ENCODE measurements at places on chromosomes 3 and 15. TPM values are rescaled to one million over a fixed set of nuclear protein-coding genes. Genes with fewer than 3 reads are reported as not detected.

DNA sequence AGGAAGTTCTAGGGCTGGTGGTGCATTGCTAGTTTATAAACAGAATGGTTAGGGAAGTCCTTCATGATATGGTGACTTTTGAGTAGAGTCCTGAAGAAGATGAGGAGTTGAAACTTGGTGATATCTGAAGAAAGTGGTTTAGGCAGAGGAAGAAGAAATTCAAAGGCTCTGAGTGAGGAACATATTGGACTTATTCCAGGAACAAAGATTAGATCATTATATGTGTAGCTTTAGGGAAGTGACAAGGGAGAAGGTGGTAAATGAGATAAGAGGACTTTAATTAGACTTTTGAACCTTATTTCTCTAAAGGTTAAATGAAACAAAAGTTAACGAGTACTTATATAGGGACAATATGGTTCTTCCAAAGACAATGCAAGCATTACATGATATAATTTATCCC lies 286.7 kb downstream of the DOCK3 start:
- no peak for DNase-seq
- H3K27me3 ChIP-seq, result peaks cover 6% of the 10 kb centered on the region
- no peaks in the 10 kb centered on the region for H3K36me3 ChIP-seq
- H3K4me3 ChIP-seq, result no peak overlapping the region
- H3K4me1 ChIP-seq, result no peaks in the 10 kb centered on the region
- H3K27ac ChIP-seq, result no peak overlapping the region

DNA sequence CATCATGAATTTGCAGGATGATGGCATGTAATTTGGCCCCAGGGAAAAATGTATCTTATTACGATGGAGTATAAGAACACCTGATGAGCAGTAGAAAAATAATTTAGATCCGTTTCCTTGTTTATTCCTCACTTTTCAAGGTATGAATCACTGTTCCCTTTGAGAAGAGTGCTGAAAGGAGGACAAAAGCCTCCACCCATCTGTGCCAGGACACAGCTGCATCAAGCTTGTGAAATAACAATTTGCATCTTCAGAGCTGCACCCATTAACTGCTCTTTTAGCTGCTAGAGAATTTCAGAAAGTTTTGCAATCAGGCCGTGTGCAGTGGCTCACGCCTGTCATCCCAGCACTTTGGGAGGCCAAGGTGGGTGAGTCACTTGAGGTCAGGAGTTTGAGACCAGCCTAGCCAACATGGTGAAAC lies 9.6 kb downstream of the CLDND1 start:
- H3K4me3 ChIP-seq, result no peak overlapping the region
- no peaks in the 10 kb centered on the region for H3K4me1 ChIP-seq
- no peak for DNase-seq

CISH gene
- total RNA-seq, result 4.4 TPM

DNA sequence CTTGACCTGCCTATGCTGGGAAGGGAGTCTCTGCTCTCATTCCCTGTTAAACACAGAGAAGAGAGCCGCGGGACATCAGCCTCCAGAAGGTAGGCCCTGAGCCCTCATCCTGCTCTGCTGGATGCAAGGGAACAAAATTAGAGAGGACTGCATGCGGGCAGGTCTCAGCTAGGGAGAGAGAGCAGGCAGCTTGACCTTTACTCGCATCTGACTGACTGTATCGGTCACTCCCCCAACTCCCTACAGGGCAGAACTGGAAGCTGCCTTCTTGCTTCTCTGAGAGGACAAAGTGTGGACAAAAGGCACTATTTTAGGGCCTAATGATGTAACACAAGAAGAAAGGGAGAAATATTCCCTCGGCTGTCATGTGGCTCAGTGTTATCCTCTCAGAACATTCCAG lies 38.7 kb upstream of the ATOSA start:
- H3K27ac ChIP-seq, result no peak overlapping the region
- no peak for DNase-seq
- H3K4me1 ChIP-seq, result no peaks in the 10 kb centered on the region
- H3K4me3 ChIP-seq, result no peak overlapping the region

GRCh38 chr3:9615003-9615628 lies 34.2 kb upstream of the MTMR14 start:
- no peaks in the 10 kb centered on the region for H3K4me1 ChIP-seq
- no peaks in the 10 kb centered on the region for H3K27me3 ChIP-seq
- no peak overlapping the region for H3K27ac ChIP-seq
- no peaks in the 10 kb centered on the region for H3K36me3 ChIP-seq

All from transverse colon (tissue), 4 donors.